Pancreas (tissue), 10 donors: ENCODE measurements at places on chromosomes 2 and 18.
A peak's percentile ranks its signal among the peaks of the same experiment; 100 is the strongest.

GRCh38 chr2:120316528-120317179 is 29.3 kb upstream of the INHBB start:
- no peak for DNase-seq

- no peak for DNase-seq
These were observed 80.1 kb upstream of the SMAD7 start for GRCh38 chr18:49030692-49031443.

DNA sequence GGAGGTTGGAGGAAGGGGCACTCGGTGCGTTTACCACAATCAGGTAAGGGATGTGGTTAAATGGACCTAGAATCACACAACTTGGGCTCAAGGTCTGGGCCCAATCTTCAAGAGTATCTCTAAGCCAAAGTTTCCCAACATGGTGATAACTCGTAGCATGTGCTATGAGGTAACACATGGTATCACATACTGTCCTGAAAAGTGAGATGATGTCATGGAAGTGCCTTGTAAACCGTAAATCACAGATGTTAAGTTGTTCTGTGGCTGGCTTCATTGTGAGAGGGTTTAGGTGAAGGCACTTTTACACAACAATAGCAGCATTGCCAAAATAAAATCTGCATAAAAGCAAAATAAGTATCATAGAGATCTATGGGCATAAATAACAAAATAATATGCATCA is 551.8 kb downstream of the PLCL1 start:
- no peak for DNase-seq

- DNase-seq, result no peak
These were observed 401.0 kb upstream of the ZEB2 start for GRCh38 chr2:144920755-144921530.

GRCh38 chr2:69238449-69239031 is 148.5 kb downstream of the GFPT1 start:
- DNase-seq, result no peak

DNA sequence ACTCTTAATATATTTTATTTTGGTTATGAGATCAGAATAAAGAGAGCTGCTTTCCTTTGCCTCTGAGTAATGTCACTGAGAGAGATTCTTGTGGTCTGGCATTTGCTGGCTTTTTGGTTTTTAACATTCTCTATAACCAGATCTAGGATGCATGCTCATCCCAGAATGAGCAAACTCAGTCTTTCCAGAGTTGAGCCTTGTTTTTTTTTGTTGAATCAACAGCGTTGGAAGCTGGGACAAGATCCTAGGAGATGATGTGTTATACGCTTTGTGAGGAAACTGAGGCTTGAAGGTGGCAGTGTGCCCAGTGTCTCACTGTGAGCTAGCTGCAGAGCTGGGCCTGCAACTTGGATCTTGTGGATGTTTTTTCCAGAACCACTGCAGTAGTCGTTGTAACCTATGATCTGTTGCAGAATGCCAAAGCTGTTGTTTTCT is 19.5 kb downstream of the MYO1B start:
- DNase-seq, result no peak

- no peak for DNase-seq
These were observed 13.6 kb downstream of the ASAP2 start for GRCh38 chr2:9220201-9220600.

DNA sequence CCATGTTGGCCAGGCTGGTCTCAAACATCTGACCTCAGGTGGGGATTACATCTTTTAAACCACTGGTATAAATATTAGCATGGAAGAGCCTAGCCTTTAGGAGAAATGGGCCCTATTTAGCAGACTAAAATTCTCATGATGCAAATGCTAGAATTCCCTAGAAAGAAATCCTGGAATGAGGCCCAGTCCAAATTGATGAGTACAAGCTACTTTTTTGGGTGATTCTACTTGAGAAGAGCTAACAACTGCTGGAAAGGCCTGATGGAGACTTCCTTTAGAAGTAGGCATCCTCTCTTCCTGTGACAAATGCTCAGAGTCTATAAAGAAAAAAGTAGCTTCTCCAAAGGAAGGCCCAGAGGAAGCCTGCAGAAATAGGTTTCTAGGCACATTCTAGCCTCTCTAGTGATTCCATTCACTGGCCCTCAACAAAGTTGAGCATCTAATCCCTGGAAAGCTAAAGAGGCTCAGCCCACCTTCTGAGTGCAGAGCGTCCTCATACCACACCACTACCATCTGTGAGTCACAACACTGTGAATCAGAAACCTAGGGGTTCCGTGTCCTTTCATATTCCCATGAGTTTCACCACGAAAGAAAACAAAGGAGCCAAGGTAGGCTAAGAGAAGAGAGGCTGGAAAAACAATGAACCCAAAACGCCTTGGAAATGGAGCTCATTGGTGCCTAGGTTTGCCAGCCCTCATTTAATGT is 183.1 kb downstream of the C1D start:
- no peak for DNase-seq

DNA sequence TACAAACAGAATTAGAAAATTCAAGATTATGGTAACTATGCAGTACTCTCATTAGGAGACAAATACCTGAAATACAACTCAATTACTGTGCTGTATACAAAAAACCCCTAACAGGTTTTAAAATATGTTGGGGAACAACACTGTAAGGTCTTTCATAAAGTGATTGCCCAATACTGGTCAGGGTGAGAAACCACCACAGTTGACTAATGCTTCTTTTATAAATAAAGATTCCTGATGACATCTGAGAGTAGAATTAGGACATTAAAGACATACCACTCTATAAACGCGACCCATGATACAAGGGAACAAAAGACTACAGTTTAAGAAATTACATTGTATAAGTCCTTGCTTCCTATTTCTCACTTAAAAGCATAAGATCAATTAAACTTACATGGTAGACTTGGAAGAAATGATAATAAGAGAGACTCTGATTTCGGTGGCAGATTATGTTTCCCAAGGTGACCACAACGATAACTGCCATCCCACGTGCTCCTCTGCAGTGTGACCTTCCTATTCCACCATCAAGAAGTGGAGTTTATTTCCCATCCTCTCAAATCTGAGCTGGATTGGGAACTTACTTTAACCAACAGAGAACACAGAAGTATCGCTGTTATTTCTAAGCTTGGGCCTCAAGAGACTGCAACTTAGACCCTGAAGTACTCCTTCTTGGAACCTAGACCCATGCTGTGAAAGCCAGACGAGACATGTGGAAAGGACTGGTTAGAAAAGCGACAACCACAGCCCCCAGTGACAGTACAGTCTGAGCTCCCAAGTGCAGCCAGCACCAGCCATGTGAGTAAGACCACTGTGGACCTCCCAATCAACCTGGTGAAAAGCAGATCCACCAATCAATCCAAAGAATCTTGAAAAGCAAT is 52.3 kb downstream of the ZNF521 start:
- no peak for DNase-seq

GRCh38 chr2:48170281-48170680 is 264.0 kb upstream of the FBXO11 start:
- DNase-seq, result no peak

DNA sequence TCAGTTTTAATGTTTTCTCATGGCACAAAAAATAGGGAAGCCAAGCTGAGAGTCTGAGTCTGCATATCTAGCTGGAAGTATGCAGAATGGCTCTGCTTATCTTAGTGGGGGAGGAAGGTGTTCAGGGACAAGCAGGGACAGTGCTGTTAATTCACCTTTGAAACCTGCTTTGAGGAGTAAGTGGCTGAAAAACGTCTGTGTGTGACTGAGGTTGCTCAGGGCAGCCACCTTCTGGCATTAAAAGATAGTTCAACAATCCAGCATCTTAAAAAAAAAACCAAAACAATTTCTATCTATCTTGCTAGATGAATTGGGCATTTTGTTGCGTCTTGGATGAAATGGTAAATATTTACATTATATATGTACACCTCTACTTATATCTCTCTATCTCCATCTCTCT is 2.0 kb upstream of the TRPM8 start:
- no peak for DNase-seq

GRCh38 chr2:71682341-71682740 is 229.0 kb downstream of the DYSF start:
- no peak for DNase-seq

DNA sequence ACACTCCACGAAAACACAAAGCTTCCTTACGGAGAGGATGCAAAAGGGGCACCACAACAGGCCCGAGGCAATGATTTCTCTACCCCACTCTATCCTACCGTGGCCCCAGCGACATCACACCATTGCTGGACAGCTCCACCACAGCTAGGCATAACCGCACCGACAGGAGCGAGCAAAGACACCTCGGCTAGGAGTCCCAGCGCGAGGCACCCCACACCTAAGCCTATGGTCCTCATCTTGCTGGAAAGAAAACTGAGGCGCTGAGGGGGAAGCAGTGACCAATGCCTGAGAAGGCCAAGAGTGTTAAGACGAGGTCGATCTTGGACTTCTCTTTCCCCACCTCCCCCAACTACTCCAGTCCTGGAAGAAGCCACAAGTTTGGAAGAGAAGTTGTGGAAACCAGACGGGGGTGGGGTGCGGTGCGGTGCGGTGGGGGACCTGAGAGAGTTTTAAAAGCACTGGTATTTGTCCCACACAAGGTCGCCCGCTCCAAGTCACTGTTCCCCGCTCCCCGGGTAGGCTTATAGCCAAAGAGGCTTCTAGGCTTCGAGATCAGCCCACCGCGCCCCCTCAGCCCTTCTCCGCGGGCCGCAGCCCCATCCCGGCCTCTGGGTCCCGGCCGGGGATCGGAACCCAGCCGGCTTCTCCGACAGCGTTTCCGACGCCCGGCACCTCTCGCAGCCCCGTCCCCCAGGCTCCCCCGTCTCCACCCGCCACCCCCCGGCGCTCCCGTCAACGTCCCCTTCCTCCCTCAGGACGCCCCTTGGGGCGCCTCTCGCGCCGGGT is 766 bp downstream of the PDE6D start:
- peak; percentile 44 for DNase-seq
